HT-29 (cell line): ENCODE measurements at places on chromosomes 16 and 17. TPM values are rescaled to one million over a fixed set of nuclear protein-coding genes. Genes with fewer than 3 reads are reported as not detected.

The STH gene
- total RNA-seq: not detected in 2 replicates

The CMTM1 gene
- 5.8 and 13.9 TPM in 2 replicates for total RNA-seq

The MEIOB gene
- total RNA-seq: not detected in 2 replicates

DNA sequence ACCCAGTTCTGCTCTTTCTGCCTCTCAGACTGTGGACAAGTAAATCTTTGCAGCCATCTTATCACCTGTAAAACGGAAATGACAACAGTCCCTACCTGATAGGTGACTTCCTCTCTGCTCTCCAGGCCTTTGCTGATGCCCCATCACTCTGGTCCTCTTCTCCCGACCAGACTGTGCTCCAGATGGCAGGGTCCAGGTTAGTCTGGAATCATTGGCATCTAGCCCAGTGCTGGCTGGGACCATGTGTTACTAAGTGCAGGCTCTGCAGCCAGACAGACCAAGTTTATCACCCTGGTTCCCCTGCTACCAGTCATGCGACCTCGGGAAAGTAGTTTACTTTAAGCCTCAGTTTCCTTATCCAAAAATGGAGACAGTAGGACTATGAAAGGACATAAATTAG lies 1.8 kb upstream of the NUBP1 start:
- no peak for DNase-seq

- DNase-seq: peak; percentile 47
Measured at GRCh38 chr16:58264961-58265479, 29.8 kb downstream of the PRSS54 start.

The PCGF2 gene
- 8.7 and 18.9 TPM in 2 replicates for total RNA-seq

The DOC2B gene
- total RNA-seq: 0.97 TPM in 1 of 2 replicates, not detected in the other

DNA sequence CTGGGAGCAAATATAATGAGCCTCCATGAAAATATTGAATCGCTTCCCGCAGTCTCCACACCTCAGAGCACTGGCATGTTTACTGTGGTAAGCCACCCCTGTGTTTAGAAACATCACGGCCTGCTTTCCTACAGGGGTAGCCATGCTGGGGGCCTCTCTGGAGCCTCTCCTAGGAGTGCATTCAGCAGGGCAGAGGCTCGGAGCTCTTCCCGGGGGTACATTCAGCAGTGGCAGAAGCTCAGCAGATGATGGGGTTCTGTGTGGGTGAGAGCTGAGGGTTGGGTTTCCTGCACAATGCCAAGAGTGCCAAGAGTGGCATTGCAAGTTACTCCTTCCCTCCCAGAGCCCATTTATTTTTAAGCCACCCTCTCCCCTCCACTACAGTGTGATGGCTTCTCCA lies 386.6 kb downstream of the SEC14L1 start:
- DNase-seq: no peak

The ITGB3 gene
- not detected in 2 replicates for total RNA-seq

GRCh38 chr16:58155839-58156238 lies 26.7 kb upstream of the CFAP20 start:
- no peak for DNase-seq

DNA sequence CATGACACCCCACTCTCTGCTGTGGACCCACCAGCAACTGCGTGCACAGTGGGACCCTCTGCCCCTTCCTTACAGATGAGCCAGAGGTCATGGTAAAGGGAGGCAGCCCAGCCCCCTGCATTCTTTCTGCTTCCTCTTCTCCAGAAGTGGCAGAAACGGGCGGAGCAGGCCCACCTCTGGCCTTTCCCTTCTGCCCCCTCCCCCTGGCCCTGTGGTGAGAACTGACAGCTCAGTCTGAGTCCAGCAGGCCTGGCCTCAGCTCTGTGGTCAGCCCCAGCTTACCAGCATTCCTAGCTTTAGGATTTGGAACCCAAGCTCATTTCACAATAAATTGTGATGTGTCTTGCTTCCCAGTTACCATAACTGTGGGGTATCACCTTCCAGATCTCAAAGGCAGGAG lies 4.8 kb upstream of the ANKRD11 start:
- DNase-seq: no peak

DNA sequence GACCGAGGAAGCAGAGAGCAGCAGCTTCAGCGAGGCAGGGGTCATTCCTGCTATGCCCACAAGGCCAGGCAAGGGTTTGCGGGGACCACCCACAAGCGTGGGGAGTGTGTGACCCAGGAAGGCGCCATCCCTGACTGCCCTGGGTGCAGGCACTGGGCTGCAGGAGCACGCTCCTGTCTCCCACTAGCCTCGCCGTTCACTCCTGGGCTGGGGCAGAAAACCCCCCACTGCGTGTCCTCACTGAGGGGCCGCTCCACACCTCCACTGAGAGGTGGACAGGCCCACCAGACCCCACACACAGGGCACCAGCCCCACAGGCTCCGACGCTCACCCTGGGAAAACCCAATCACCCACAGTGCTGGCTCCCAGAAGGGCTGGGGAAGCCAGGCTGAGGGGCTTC lies 56.1 kb downstream of the KLHDC4 start:
- DNase-seq: no peak

DNA sequence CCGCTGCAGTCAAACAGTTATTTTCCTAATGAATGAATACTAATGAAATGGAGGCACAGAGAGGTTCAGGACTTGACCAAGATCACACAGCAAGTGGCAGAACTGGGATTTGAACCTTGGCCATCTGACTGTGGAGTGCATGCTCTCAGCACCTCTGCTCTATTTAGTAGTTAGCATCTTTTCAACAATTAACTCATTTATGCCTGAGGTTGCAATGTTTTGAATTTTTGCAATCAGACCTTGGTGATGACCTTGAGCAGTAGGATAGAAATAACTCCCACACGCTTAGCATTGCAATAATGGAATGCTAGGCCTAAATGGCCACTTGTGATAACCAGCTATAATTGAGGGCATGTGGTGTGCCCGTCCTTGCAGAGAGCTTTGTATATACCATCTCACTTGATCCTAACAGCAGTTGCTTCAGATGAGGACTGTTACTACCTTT lies 31.0 kb downstream of the NAGPA start:
- DNase-seq: no peak

- no peak for DNase-seq
Measured at GRCh38 chr17:28392491-28392890, 13.5 kb downstream of the SLC46A1 start.

- DNase-seq: no peak
Measured at GRCh38 chr16:71966932-71967331, 33.3 kb downstream of the PKD1L3 start.
